CD14-positive monocyte (primary cell): ENCODE measurements at places on chromosomes 12 and 14.
A peak's percentile ranks its signal among the peaks of the same experiment; 100 is the strongest.

DNA sequence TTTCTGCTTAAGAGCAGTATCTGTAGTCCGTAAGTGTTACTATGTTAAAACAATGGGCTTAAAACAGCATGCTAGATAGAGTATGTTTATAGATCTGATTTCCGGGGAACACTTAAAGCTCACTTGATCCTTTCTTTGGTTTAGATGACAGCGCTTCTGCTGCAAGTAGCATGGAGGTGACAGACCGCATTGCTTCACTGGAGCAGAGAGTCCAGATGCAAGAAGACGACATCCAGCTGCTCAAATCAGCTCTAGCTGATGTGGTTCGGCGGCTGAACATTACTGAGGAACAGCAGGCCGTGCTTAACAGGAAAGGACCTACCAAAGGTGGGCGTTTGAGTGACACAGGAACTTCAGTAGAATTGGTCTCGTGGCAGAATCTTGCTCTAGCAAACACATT lies 57.5 kb downstream of the EML1 start:
- DNase-seq, result no peak

GRCh38 chr12:113346353-113346752 lies 11.4 kb upstream of the SLC8B1 start:
- DNase-seq, result peak; percentile 54

GRCh38 chr12:34356233-34356987 lies 334.1 kb downstream of the ALG10 start:
- DNase-seq, result no peak

DNA sequence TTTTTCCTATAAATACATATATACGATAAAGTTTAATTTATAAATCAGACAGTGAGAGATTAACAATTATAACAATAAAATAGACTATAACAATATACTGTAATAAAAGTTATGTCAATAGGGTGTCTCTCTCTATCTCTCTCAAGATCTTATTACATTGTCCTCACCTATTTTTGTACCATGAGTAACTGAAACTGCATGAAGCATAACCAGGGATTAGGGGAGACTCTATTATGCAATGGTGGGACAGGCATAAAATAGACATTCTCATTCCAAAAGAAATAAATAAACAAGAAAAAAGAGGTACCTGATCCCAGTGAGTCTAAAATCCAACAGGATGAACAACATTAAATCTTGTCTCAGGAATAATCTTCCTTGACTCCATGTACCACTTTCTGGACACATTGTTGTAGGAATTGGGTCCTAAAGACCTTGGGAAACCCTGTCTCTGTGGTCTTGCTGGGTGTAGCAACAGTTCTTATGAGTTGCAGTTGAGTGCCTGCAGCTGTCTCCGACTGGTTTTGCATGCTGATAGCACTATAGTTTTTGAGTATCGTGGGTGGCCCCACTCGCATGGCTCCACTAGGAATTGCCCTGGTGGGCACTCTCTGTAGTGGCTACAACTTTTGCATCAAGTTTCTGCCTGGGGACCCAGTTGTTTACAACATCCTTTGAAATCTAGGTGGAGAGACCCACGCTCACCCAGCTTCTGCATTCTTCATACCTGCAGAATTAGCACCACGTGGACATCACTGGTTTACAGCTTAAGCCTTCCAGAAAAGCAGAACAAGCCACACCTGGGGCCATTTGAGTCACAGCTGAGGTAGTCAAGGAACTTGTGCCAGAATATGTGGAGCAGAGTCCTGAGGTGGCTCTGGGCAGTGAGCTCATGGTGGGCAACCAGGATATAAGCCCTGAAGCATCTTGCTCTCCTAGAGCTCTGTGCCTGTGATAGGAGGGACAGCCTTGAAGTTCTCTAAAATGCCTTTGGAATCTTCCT lies 204.7 kb downstream of the KITLG start:
- DNase-seq, result no peak

DNA sequence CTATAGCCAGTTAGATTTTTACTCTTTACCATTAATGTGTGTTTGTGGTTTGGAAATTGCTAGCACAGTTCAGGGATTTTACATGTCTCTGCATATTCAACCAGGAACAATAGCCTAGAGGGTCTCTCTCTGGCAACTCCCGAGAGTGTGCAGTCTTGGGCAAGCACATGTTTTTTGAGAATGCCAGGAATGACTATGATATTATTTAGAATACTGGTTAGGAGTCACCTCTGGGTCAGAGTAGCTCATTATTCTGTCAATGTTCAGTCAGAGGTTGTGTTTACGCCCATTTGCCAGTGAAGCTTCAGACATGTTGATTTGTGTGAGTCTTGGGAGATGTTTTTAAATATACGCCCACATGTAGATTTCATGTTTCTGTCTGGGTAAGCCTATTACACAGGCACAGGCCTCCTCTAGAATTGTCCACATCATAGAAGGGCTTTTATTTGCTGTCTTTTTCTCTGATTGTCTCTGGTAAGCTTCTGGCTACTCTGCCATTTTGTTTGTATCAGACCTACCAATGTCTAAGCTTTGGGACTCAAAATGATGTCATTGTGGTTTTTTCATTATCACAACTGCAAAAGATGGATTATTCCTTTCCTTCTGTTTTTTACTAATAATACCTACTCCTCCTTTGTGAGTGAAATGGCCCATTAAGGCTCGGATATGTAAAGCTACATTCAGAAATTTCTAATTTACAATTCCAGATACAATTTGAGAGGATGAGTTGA lies 203.1 kb upstream of the PPFIA2 start:
- DNase-seq, result no peak

- no peak for DNase-seq
These were observed 151.6 kb downstream of the DPF3 start for GRCh38 chr14:72742118-72742837.

DNA sequence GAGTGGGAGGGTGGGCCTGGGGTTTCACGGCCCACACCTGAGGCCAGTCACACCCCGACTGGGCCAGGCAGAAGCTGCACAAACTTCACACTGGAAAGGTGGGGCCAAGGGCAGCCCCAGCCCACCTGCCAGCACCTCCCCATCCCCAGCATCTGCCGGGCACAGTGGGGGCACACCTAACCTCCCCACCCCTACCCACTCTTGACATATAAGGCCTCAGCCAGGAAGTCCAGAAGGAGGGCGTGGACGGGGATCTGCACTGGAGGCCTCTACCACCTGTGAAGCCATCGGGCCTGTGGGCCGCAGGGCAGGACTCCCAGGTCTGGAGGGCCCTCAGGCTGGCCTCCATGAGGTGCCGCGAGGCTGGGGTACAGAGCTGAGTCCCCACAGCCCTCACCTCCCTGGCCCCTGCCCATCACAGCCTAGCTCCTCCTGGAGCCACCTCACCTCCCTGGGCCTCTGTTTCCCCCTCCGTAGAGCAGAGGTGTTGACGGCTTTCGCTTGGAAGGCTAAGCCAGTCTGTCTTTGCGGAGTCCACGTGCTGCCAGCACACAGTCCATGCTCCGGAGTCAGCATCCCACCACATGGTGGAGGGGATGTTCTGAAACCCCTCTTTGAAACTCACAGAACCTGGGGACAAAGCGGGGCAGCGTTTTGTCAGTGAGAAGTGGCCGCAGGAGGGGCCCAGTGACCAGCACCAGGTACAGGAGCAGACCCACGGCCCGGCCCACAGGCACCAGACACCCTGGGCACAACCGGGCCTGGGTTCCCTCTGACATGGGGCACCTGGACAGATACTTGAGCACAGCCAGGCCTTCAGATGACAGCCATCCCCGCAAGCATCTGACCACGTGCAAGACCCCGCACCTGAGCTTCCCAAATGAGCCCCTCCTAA lies 38.2 kb upstream of the INF2 start:
- no peak for DNase-seq

- DNase-seq, result no peak
These were observed 77.6 kb downstream of the DPF3 start for GRCh38 chr14:72816287-72816686.

GRCh38 chr12:11524446-11524845 lies 125.0 kb upstream of the ETV6 start:
- no peak for DNase-seq

DNA sequence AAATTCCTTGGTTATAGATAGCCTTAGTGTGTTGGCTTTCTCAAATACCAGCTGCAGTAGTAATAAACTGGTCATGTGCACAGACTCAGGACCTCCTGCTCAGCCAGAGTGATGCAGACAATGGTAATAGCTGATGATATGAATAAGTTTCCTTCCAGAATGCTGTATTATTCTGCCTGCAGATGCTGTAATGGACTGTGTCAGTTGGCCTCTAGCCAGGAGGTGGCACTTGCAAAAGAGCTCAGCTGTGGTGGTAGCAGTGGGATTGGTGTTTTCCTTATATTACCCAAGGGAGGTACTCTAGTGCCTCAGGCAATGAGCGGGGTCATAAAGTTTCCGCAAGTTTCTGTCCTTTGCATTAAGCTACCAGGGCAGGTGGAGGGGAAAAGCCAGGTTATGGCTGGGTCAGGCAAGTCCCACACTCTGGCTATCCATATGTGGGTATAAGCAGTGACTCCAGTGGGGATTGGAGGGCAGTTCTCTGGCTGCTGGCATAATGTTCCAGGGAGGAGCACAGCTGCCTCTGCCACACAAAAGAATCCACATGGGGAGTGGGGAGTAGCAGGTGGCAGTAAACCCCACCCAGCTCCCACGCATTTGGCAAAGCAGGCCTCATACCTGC lies 14.0 kb upstream of the MUCL1 start:
- DNase-seq, result no peak

DNA sequence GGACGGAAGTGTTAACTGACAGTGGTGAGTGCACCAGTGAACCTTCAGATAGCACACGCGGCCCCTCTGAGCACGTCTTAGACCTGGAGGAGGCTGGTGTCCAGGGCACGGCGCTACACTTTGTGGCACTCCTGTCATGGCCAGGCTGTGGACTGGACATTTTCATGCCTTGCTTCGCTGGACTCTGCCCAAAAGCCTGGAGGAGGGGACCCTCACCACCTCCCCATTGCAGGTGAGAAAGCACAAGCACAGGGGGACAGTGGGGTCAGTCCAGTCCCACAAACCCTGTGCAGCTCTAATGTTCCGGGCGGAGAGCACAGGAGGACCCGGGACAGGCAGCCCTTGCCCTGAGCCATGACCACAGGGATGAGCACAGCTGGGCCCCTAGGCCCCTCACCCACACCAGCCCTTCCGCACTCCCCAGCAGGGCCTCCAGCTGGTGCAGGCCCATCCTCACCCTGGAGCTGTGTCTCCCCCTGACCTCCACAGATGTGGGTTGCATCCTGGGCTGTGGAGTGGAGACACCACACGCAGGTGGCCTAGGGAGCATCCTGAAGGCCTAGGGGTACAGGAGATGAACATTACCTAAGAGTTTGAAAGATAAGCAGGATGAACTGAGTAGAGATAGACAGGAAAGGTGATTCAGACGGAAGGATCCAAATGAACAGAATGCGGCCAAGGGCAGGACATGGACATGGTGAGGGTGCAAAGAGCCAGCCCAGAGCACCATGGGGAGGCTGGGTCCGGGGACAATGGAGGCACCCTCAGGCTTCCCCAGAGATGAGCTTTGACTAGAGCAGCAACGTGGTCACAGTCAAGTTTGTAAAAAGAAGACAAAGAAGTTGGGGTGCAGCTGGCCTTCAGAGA lies 132.8 kb downstream of the BCL11B start:
- DNase-seq, result no peak

- no peak for DNase-seq
These were observed 59.5 kb downstream of the SLC4A8 start for GRCh38 chr12:51484119-51484518.

GRCh38 chr14:31682768-31683167 lies 121.6 kb downstream of the NUBPL start:
- DNase-seq, result no peak

GRCh38 chr14:72975770-72976169 lies 49.5 kb downstream of the DCAF4 start:
- no peak for DNase-seq

- DNase-seq, result no peak
These were observed 28.3 kb downstream of the LRCOL1 start for GRCh38 chr12:132582058-132582420.

GRCh38 chr14:79407572-79407971 lies 803.7 kb downstream of the DIO2 start:
- no peak for DNase-seq

DNA sequence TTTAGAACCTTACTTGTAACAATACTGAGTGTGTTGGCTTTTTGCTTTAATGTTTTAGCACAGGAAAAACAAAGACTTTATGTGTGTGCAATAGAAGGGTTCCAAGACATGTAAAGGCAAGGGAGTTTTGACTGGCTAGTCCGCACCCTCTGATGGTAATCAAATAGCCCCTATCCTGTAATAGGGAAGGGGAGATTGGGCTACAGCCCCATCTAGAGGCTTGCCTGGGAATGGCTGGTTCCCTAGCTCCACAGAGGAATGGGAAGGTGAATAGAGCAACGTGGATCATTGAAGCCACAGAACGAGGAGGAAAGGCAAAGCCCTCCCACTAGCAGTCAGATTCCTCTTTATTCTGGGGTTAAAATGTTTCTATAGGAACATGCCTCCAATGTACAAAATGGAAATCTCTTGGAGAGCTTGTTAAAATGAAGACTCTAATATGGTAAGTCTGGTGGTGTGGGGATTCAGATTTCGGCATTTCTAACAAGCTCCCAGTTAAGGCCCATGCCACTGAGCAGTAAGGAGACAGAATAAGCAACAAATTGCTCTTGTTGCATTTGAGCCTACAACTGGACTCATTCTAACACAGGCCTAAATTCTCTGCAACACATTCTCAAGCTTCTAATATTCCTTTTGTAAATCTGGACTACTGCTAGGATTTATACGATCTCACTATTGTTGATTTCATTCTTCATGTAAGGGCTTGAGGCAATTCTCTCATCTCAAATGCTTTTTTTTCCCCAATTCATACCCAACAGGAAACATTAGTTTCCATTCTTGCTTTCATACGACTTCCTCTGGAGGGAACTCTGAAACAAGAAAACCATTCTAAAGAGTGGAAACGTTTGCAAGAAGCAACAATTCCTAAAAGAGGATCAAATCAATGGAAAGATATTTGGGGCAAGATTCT lies 57.1 kb downstream of the NIN start:
- DNase-seq, result no peak

DNA sequence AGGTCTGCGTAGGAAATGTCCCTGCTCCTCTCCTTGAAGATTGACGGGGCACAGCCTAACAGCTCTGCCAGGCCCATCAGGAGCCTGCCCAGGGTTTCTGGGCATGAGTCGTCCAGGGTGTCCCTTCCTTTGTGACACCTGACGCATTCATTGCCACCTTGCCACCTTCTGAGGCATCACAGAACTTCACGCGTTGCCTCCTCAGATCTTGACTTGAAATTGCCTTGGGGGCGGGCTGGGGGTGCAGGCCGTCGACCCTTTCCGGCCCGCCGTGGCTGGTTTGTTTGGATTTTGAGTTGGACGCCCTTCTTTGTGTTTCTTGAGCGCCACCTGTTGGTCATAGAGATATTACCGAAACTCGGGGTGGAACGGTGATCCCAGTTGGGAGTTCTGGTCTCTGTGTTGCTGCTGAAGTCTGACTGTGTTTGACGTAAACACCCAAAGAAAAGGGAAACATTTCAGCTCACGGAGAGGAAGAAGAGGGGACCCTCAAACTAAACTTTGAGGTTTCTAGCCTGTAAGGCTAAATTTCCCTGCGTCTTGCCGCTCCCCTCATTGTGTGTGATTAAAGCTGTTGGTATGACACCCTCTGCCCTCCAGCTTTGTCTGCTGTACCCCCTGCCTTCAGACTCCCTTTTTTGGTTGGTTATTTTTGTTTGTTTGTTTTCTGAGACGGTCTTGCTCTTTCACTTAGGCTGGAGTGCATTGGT lies 44.6 kb downstream of the MLXIP start:
- DNase-seq, result peak; percentile 55

- no peak for DNase-seq
These were observed 138.4 kb upstream of the CDKN3 start for GRCh38 chr14:54258382-54258781.

GRCh38 chr14:93975791-93976476 lies 436 bp downstream of the ASB2 start:
- no peak for DNase-seq

GRCh38 chr12:80193865-80194264 lies 94.5 kb downstream of the OTOGL start:
- DNase-seq, result no peak

- DNase-seq, result no peak
These were observed 192.2 kb downstream of the SYT1 start for GRCh38 chr12:79056775-79057174.
